ENCODE measurements at places on chromosomes 5 and 9.
A peak's percentile ranks its signal among the peaks of the same experiment; 100 is the strongest.

- no peak for DNase-seq
These were observed 9.4 kb upstream of the C5orf15 start for GRCh38 chr5:133977858-133978257.

GRCh38 chr5:140927228-140927573 lies 1.1 kb downstream of the PCDHAC1 start:
- no peak for DNase-seq

DNA sequence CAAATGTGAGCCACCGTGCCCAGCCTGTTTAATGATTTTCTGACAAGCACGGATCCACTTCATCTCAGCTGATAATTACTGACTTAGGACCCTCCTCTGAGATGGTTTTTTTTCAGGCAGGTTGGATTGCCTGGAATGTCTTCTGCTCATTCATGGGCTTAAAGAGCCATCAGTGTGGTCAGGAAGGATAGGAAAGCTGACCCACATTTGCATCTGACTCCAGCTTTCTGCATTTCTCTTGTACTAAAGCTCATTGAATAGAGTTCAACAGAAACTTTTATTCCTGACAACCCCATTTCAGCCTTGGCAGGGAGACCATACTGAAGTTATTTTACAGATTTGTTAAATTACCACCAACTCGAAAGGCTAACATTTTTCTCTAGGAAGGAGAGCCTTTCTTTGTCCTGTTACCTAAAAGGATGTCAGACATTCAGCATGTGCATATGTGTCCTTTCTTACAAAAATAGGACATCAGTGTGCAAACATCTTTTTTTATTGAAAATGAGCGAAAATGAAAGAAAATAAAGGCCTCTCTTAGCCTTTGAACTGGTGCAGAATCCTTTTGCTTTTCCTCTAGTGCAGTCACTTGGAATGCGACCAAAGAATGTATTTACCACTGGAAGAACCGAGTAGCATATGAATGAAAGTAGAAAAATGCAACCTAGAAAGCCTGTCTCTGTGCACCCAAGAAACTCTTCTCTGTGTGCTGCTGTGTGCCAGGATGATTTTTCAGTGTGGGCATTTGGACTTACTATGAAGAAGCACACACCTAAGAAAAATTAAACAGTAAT lies 26.6 kb downstream of the ADCY2 start:
- DNase-seq = no peak

- DNase-seq = no peak
These were observed 298.0 kb downstream of the FBXL7 start for GRCh38 chr5:15798006-15798405.

DNA sequence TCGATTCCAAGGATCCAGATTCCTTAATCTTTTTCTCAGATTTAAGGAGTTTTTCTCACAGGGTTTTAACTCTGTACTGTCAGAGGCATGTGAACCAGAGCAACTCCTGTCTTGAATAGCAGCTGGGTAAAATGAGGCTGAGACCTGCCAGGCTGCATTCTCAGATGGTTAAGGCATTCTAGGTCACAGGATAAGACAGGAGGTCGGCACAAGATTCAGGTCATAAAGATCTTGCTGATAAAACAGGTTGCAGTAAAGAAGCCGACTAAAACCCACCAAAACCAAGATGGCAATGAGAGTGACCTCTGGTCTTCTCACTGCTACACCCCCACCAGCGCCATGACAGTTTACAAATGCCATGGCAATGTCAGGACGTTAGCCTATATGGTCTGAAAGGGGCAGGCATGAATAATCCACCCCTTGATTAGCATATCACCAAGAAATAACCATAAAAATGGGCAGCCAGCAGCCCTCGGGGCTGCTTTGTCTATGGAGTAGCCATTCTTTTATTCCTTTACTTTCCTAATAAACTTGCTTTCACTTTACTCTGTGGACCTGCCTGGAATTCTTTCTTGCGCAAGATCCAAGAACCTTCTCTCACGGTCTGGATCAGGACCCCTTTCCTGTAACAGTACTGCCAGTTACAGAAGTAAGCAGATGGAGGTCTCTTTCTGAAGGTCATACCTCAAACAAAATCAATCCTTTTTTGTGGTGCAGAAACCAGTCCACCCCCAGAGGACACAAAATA lies 87.1 kb downstream of the SLC38A9 start:
- DNase-seq = no peak

GRCh38 chr5:61329550-61330128 lies 2.4 kb upstream of the ZSWIM6 start:
- DNase-seq = no peak

DNA sequence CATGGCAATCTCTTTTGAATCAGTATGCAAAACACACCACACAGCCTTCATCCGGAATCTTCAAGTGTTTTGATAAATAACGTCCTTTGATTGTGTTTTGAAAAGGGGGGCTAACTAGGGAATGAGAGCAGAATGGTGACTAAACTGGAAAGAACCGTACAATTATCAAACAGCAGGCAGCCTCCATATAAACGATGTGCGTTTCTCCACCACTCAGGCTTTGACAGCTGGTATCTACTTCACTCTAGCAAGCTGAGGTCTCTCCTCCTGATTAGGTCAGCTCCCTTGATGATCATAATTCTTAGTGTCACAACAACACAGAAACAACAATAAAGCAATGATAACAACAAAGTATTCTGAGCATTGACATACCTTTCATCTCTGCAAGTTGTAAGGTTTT lies 465.9 kb downstream of the TUSC1 start:
- no peak for DNase-seq

DNA sequence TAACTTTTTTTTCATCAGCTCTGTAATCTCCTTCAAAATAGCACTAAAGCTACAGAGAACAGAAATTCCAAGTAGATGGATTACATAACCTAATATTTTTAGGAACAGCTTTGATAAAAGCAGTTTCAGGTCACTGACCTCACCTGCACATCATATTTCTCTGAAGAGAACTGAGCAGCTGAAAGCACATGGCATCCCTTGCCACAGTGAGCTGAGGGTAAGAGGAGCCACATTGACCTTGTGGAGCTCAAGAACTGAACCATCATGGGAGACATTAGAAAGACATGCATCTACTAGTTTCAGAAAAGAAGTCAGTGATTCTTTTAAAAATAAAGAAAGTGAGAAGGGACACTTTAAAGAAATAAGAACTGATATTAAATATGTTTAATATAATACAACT lies 222.7 kb downstream of the CFAP90 start:
- DNase-seq = no peak

GRCh38 chr5:58548068-58548467 lies 34.8 kb upstream of the RAB3C start:
- DNase-seq = no peak

DNA sequence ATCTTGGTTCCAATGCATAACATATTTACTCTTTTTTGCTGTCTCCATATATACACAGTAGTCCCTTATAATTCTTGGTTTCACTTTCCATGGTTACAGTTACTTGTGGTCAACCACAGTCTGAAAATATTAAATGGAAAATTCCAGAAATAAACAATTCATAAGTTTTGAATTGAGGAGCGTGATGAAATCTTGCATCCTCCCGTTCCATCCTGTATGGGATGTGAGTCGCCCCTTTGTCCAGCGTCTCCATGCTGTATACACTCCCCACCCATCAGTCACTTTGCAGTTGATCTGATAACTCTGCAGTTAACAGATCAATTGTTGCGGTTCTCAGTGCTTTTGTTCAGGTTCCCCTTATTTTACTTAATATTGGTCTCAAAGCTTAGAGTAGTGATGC lies 11.5 kb upstream of the FAF2 start:
- DNase-seq = no peak

- no peak for DNase-seq
These were observed 317.6 kb upstream of the KLF4 start for GRCh38 chr9:107807183-107807582.

- DNase-seq = no peak
These were observed 96.6 kb upstream of the ABCA1 start for GRCh38 chr9:105024529-105024928.

- peak; percentile 61 for DNase-seq
These were observed at the start of gene PDGFRB for GRCh38 chr5:150155258-150156026. Gene PDGFRB, minus strand, starts transcription at chr5:150155845. Its CDS starts 18,798 bp downstream, at chr5:150137047.

DNA sequence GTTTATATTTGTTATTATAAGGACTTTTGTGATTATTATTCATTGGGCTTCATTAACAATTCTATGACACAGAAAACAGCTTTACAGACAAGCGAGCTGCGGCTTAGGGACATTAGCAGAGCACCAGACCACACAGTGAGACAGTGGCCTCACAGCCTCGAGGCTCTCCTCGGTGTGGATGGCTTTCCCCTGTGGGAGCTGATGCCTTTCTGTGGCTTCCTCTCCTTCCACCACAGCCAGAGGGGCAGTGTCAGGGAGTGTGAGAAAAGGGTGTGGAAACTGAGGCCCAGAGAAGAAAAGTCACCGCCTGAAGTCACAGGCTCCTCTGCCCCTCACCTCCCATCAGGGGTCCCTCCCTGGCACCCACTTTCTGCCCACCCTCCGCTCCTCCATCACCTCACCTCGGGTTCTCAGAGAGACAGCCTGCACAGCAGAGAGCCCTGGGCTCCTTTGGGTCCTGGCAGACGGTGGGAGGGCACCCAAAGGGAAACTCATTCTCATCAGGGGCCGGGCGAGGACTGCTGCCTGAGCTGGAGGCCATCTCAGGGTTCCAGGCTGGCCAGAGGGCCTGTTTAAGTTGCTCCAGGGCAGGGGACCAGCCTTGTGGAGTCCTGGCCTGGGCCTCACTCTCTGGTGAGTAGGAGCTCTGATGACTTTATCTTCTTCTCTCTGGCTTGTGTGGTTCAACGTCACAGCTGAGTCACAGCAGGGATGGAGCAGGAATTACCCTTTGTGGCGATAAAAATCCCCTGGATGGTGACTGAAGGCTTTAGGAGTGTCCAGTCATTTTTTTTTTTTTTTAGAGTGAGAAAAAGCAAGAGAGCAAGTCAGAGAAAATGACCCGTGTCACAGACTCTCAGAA lies 830 bp downstream of the TRAF1 start:
- DNase-seq = peak; percentile 89

DNA sequence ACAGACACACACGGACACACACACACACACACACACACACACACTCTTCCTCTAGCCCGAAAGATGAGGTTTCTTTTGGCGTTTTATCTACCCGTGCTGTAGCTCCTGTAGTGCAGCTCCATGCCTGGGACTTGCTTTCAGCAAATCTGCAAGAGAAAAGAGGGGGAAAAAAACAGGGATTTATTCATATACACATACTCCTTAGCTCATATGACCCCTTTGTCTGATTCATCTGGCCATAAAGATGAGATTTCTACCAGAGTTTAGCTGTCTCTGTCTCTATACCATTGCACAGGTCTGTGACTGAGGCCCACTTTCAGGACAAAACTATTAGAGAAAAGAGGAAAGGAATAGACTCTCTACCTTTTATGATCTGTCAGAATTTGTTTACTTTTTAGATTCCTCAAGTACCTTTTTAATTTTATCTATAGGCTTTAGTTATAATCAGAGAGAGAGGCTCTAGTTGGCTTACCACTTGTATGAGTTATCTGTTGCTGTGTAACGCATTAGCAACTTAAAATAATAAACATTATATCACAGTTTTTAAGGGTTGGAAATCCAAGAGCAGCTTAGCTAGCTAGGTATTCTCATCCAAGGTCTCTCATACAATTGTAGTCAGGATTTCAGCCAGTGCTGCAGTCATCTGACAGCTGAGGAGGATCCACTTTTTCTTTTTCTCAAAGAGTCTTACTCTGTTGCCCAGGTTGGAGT lies 14.7 kb downstream of the SNX2 start:
- no peak for DNase-seq

DNA sequence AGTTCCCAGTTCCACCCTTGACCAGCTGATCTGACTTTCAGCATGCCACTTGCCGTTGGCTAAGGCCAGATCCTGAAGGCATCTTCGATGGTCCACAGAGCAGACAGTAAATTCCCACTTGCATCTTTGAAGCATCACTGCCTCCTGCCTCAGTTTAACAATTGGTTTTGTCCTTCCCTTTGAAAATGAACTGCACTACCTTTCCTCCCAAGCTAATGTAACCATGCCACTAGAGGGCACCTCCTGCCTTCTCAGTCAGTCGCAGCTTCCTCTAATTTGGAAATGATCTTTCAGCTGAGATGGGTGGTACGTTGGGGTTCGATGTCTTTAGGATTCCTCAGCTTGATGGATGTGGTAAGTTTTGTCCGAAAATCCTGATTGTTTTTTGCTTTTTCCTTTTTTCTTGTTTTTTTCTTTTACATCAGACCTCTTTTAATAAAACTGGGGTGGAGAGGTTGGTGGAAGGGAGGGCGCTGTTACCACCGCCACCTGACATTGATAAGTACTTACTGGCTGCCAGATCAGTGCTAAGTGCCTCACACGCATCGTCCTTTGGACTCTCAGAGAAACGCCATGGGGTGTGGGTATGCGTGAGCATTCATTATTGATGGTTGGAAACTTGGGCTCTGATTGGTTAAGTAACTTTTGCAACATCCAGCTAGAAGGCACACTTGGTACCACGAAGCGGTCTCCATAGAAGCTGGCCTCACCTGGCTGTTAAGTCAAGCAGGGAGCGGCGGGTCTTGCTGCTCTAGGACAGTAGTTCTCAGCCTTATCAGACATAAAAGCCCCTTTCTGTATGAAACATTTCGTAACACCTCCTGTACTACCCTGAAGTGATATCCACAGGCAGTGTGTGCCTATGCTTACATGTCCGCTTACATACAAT lies 16.9 kb downstream of the PTTG1 start:
- DNase-seq = peak; percentile 57

Data from amniotic stem cell (primary cell).